ENCODE measurements at places on chromosomes 2 and 18.
A peak's percentile ranks its signal among the peaks of the same experiment; 100 is the strongest.

DNA sequence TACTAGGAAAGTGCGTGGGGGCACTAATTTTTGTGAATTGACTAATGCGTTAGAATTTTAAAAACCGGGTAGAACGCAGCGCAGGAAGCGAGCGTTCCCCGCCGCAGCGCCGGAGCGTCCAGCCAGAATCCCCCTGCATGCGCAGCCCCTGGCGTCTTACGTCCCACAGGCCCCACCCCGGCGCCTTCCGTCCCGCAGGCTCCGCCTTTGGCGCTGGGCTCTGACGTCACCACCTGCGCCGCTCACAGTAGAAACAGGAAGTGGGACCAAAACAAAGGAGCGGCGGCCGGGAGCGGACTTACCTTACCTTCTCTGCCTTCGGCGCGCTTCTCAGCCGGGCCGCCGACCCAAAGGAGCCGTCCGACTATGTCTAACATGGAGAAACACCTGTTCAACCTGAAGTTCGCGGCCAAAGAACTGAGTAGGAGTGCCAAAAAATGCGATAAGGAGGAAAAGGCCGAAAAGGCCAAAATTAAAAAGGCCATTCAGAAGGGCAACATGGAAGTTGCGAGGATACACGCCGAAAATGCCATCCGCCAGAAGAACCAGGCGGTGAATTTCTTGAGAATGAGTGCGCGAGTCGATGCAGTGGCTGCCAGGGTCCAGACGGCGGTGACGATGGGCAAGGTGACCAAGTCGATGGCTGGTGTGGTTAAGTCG lies at the start of gene CHMP1B:
Gene CHMP1B, plus strand, starts transcription at position 268 of the 660 bp plus-strand sequence. Its CDS starts 99 bp downstream, at position 367.
- peak; percentile 99 for DNase-seq

DNA sequence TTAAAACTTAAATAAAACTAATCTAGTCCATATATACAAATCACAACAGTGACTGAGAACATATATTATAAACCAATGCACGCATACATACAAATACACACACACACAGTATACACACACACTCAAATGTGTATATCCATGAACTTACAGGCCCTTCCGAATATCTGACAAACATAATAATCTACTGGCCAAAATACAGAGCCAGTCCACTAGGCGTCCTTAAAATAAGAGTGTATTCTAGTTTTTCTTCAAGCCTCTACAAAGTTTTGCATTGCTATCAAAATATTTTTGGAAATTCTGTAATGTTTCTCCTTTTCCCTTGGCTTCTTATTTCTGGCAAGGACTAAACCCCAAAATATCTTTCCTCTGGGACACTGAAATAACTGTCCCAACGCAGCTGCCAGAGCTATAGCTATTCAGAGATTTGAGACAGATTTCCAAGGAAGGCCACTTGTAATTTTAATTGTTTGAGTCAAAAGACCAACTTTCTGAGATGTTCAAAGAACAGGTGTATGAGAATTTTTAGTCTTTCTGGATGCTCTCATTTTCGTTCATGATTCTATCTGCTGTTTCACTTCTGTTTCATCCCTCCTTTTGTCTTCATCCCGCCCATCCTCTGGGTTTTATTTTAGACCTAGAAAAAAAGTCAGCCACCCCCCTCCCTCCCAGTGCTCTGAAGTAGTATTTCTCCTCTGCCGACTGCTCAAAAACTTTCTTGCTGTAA lies 24.1 kb upstream of the SP3 start:
- no peak for DNase-seq

- DNase-seq, result no peak
Observed at GRCh38 chr2:66691031-66691965, 256.4 kb downstream of the MEIS1 start.

DNA sequence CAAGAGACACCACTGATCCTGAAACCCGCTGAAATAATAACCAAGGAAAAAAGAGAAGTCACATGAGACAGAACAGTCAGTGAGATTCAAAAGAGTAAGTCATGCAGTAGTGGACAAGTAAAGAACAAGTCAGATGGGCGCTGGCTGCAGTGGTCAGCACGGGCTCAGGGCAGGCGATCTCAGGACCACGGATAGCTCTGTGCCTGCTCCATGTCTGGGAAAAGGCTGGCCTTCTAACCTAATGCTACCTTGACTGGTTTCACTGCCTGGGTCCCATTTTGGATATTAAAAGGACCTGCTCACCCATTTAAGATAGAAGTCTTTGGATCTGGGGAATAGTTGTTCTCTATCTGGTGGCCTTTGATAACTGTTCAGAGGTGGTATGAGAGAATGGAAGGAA lies 61.7 kb upstream of the LCLAT1 start:
- no peak for DNase-seq

DNA sequence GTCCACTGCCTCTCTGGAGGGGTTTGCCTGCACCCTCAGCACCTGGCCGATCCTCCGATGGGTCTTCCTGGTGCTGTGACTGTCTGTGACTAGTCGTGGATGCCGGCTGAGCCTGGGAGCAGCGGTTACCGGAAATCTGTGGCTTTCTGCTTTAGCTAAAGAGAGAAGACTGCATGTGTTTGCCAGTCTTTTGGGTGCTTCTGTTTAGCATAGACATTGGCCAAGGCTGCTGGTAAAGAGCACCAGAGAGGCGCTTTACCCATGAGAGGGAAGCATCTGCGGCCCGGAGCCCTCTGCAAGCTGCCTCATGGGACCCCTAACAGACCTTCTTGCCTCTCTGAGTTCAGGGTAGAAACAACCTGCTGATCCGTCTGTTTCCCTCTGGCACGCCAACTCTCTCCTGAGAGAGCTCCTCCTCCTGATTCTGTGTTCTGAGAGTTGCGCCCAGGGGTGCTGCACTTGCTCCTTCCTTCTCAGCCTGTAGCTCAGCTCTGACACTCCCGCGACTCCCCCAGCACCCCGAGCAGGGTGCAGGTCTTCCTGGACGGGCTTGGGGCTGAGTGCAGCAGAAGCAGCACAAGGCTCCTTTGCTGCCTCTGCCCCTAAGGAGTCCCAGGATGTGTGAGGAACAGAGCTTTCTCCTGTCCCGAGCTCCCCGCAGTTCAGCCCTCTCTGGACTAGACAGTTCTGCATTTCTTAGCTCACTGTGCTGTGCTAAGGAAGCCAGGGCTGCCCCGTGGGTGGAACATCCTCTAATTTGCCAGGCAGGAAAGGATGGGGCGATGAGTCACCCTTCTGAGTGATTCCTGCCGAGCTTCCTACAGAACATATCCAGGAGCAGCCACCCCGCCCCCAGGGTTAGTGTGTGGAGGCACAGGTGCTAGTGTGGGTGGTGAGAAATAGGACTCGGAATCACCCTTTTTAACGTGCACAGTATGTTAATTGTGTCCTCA lies 203.2 kb downstream of the SH3RF3 start:
- no peak for DNase-seq

DNA sequence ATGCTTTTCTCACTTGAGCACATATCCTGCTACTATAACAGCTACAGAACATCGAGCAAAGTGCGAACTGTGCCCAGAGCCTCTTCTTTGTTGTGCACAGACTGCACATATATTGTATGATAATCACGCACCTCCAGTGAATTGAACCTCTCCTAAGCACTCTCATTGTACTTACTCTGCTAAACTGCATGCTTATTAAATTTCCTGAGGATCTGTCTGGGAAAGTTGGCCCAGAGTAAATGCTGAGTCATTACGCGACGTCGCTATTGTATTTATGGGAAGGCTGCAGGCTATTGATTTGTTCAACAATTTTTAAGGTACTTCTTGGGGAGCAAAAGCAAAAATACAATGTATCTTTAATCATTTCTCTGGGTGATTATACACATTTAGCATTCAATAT lies 399.6 kb upstream of the DSEL start:
- DNase-seq, result no peak

GRCh38 chr18:49537232-49537896 lies 24.5 kb upstream of the LIPG start:
- no peak for DNase-seq

GRCh38 chr18:11714244-11714918 lies 25.3 kb downstream of the GNAL start:
- no peak for DNase-seq

- DNase-seq, result no peak
Observed at GRCh38 chr2:138640921-138641676, 139.1 kb downstream of the NXPH2 start.

GRCh38 chr2:136242687-136243277 lies 124.8 kb upstream of the CXCR4 start:
- DNase-seq, result no peak

GRCh38 chr18:72543357-72544055 lies 636 bp downstream of the CBLN2 start:
- no peak for DNase-seq

- DNase-seq, result no peak
Observed at GRCh38 chr2:66240286-66240685, 194.6 kb upstream of the MEIS1 start.

DNA sequence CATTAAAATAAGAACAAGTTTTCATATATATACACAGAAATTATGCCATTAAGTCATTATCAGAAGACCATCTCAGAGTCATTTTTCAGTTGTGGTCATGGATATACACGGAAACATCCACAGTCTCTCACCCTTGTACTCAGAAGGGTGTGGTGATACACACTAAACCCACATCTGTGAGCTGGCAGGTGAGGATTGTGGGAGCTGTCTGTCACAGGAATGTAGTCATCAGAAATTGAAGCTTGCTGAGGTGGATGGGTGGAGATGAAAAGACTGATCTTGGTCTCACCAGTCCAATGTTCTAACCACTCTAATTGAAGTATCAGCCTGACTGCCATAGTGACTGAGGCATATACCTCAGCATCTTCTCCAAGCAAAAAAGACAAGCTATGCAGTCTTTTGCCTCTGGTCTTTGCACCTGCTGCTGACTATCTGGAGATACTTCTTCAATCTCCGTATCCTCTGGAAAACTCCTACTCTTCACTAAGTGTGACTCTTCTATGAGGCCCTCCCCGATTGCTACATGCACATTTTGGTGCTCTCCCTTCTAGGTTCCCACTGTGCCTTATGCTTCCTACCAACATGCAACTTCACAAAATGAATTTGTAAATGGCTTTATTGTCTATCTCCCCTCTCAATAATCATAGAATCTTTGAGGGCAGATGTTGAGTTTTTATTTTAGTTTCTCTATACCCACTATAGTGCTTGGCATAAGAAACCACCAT lies 232.8 kb downstream of the DYM start:
- DNase-seq, result no peak

DNA sequence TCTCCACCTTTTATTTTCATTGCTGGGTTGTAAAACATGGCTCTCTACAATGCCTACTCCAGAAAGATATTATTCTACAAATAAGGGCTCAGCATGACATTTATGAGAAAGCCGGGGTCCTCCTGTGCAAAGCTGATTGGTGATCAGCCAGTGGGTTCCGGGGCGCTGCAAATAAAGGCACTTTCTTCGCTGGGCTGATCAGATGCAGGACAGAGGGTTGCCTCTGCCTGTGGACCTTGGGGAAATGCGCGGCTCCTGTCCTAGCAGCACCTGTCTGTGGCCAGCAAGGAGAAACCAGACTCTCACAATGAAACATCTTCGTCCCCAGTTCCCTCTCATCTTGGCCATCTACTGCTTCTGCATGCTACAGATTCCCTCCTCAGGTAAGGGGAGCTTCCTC lies at the start of gene NMS:
Gene NMS, plus strand, starts transcription at position 301 of the 400 bp plus-strand sequence. Its CDS starts 7 bp downstream, at position 308.
- no peak for DNase-seq

GRCh38 chr2:146489386-146489785 lies 1355.4 kb upstream of the ACVR2A start:
- DNase-seq, result no peak
